ENCODE measurements at places on chromosomes 13 and 19.
A peak's percentile ranks its signal among the peaks of the same experiment; 100 is the strongest.

DNA sequence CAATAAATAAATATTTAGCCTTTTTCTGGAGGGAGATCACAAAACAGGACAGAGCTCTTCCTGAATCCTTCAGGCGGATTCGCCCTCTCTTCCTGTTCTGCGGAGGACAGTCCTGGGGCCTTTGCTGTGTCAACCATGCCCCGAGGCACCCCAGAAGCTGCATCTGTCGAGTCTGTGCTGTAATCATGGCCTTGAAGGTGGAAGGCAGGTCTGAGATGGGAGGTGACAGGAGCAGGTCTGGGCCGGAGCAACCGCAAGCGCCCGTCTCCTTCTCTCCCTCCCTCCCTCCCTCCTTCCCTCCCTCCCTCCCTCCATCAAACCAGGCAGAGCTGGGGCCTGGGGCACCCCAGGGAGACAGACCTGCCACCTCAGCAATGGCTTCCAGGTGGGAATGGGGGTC is 4.6 kb upstream of the FXYD3 start:
- DNase-seq: no peak

DNA sequence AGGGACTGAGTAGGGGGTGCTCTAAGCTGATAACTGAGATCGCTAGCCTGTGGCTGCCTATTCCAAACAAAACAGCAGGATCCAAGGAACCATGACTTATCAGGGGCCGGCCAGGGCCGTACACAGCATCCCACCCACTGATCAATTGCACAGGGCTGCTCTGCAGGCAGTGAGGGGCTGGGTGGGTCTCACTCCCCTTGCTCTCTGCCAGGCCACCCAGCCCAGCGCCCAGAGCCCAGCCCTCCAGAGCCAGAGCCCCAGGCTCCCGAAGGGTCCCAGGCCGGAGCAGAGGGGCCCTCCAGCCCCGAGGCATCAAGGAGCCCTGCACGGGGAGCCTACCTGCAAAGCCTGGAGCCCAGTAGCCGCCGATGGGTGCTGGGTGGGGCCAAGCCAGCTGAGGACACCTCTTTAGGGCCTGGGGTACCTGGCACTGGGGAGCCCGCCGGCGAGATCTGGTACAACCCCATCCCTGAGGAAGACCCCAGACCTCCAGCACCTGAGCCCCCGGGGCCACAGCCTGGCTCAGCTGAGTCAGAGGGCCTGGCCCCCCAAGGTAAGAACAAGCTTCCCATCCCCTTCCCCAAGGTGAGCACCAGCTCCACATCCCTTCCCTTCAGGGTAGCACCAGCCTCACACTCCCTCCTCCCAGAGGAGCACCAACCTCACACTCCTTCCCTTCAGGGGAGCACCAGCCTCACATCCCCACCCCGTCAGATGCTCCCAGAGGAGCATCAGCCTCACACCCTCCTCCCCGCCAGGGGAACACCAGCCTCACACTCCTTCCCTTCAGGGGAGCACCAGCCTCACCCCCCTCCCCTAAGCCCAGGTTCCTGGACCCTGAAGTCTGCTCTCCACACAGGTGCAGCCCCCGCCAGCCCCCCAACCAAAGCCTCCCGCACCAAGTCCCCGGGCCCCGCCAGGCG is 1.9 kb downstream of the SYDE1 start:
- DNase-seq: no peak

DNA sequence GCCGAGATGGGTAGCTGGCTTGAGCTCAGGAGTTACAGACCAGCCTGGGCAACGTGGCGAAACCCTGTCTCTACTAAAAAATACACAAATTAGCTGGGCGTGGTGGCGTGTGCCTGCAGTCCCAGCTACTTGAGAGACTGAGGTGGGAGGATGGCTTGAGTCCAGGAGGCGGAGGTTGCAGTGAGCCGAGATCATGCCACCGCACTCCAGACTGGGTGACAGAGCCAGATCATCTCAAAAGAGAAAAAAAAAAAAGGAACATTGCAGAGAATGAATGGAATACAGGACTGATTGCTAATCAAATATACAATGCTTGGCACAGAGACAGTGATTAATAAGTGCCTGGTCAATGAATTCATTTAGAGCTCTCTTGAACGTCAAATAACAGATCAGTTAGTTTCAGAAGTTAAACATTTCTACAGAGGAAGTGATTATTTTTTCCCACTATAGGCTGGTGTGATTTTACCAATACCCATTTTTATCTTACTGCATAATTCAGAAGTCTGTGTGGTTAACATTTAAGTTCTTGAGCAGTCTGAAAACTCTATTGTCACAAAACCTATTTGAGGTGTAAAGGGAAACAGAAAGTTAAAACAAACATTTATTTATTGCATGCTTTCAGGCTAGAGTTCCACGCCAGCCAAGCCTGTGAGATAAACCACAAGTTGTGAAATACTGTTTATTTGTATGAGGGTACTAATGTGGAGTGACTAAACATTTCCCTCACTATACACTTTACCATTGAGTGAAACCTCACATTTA is 7.7 kb upstream of the TBC1D4 start:
- DNase-seq: no peak

- DNase-seq: peak; percentile 20
Measured at GRCh38 chr13:73702419-73703071, 431.7 kb downstream of the KLF12 start.

DNA sequence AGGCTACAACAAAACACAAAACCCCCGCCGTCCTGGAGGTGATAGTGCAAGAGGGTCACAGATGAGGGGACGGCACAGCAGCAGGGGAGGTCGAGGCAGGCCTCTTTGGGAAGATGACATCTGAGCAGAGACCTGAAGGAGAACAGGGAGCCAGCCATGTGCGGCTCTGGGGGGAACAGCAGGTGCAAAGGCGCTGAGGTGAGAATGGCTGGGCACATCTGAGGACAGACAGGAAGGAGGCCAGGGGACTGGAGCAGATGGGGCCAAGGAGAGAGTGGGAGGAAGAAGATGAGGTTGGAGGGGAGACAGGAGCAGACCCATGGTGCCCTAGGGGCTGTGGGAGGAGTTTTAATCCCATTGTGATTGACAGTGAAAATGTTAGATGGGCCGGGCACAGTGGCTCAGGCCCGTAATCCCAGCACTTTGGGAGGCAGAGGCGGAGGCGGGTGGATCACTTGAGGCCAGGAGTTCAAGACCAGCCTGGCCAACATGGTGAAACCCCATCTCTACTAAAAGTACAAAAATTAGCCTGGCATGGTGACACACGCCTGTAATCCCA is 1.8 kb upstream of the CKM start:
- DNase-seq: no peak

- peak; percentile 80 for DNase-seq
Measured at GRCh38 chr19:51441410-51442390, 16.6 kb downstream of the SIGLEC8 start.

- DNase-seq: no peak
Measured at GRCh38 chr19:40366697-40367561, 18.4 kb downstream of the PLD3 start.

GRCh38 chr13:101242720-101243119 is 173.6 kb downstream of the NALCN start:
- no peak for DNase-seq

- DNase-seq: no peak
Measured at GRCh38 chr13:45046445-45046844, 57.1 kb downstream of the GPALPP1 start.

DNA sequence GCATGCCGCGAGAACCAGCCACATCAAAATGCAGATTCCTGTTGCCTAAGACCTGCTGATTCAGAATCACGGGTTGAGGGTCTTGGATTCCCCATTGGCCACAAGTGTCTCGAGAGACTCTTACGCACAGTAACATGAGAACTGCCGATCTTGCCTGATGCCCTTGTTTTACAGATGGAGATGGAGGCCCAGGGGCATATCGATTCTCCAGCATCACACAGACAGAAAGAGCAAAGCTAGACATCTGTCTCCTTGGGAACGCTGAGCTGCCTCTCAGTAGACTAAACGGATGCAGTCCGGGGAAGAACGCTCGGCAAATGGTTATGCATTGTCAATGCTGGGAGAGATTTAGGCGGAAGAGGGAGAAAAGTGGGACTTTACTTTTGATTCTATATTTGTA is 5.4 kb downstream of the NLRP12 start:
- DNase-seq: no peak

GRCh38 chr19:16611121-16611520 is 16.9 kb downstream of the MED26 start:
- no peak for DNase-seq

DNA sequence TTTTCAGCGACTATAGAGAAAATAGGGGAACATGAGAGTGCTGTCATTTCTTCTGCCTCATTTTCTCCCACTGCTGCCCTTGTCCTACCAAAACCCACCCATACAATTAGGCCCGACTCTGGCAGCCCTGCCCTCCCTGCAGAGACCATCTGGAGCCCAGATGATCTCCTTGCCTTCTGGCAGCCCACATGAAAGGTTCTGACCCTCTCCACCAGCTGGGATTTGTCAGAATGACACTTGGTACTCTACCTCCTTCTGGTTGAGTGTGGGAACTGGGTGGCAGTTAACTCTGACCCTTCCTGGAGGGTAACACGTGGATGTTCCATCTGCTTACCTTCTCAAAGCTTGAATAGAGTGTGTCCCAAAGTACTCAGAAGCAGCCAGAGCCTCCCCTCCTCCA is 21.0 kb upstream of the SIAH3 start:
- DNase-seq: no peak

- no peak for DNase-seq
Measured at GRCh38 chr13:24892829-24893228, 128.9 kb downstream of the RNF17 start.

- DNase-seq: no peak
Measured at GRCh38 chr19:4372165-4373012, 28.0 kb downstream of the SH3GL1 start.

DNA sequence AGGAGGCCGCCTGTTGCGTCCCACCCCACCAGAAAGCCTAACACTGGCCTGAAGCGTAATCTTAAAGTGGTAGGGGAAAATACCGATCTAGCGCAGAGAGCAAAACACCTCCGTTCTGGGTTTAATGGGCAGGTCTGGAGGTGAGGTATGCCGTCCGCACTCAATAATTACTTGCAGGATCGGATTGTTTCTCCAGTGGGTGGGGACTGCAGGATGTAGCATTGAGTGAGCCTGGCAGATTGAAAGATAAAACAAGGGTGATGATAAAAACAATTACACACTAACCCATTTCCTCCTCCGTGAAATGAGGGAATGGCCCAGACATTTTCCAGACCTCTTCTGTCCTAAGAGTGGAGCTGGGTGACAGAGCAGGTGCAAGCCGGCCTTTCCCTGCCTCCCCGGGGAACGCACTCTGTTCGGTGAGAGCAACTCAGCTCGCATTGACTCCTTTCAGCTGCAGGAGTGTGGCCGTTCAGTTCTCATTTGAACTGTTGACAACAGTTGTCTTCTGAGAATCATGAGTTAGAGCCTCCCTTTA is 110.2 kb upstream of the DOCK9 start:
- DNase-seq: no peak

DNA sequence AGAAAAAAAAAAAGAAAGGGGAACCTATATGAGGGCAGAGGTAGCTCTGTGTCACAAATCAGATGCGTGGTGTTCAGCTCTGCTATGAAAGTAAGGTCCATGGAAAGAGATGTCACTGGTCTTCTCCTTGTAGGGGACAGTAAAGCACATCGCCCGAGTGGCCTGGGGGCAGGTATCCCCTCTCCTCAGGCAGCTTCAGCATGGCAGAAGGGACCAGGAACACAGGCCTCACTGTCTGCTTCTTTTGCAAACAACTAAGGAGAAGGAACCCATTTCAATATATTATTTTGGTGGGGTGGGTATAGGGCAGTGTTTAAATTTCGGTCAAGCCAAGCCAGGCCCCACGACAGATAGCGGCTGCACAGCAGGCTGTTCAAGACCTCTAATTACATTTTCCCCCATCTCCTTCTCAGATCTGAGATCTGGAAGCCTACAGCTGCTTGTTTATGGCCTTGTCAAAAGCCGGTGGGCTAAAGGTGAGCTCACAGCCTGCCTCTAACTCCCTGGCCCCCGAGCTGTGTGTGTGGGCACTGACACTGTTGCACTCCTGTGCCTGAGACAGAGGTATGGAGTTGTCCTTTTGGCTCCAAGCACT is 72.8 kb downstream of the HSPH1 start:
- no peak for DNase-seq

DNA sequence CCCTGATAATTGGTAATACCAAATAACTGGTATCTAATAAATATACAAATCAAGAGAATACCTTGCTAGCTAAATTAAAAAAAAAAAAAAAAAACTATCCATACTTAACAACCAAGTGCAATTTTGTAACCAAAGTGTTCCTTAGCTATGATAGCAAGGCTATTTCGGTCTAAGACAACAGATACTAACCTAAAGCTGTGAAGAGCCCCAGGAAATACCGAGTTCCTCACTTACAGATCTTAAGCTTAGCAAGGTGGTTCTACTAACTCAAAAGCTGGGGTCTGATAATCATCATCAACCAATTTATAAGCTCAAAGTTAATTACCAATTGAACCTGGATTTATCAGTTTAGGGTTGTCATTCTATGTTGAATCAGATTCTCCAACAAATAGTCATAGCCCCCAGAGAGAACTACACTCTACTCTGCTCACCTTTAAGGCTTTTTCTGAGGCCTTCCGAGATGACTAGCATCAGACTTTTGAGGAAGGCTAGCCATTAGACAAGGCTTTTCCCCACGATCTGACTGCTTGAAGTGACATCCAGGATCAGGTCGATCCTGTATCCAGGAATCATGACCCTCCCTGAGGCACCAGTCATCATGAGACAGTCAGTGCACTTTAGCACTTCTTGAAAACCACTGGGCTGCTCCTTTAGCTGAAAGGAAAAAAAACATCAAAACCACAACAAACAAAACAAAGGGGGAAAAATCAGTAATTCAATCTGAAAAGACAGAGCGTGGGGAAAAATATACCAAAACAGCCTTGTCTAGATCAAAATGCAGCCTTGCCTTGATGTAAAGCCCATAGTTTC is 31.9 kb downstream of the INTS6 start:
- DNase-seq: no peak

DNA sequence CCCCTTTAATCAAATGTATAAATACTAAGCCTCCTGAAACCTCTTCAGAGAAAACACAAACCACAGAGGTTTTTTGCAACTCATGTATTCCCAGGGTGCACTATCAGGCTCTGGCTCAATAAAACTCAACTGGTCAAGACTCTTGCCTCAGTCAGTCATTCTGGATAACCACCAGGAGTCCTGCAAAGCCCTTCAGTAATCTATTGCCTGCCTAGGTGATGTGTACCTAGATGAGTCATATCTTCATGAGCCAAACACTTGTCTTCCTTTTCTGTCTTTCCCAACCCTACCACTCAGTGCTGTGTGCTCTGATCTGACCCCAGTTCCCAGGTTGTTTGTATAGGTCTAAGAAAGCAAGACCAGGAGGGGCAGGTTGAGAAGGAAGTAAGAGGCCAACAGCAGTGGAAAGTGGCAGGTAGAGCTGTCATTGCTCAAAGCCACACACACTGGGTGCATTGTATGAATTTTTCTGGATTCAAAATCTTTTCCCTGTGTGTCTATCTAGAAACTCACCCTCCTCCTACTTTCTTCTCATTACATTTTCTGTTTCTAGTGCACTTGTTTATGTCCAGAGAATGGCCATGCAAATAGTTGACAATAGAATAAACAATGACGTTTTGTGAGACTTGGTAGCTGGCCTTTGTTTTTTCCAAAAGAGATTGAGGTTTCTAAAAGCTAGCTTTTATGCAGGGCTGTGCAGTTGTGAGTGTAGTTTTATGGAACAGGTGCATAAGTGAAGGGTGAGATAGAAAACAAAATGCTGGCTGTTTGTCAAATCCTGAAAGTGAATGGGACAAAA is 48.1 kb downstream of the PSG1 start:
- DNase-seq: no peak

Measured in activated naive CD8-positive, alpha-beta T cell treated with anti-CD3 and anti-CD28 coated beads, Interleukin-2, amount 50 U/mL, for 16 hours (primary cell).